ENCODE measurements at places on chromosomes 11 and 22.
A peak's percentile ranks its signal among the peaks of the same experiment; 100 is the strongest.

- DNase-seq = no peak
These were observed 784.9 kb upstream of the LUZP2 start for GRCh38 chr11:23711981-23712380.

DNA sequence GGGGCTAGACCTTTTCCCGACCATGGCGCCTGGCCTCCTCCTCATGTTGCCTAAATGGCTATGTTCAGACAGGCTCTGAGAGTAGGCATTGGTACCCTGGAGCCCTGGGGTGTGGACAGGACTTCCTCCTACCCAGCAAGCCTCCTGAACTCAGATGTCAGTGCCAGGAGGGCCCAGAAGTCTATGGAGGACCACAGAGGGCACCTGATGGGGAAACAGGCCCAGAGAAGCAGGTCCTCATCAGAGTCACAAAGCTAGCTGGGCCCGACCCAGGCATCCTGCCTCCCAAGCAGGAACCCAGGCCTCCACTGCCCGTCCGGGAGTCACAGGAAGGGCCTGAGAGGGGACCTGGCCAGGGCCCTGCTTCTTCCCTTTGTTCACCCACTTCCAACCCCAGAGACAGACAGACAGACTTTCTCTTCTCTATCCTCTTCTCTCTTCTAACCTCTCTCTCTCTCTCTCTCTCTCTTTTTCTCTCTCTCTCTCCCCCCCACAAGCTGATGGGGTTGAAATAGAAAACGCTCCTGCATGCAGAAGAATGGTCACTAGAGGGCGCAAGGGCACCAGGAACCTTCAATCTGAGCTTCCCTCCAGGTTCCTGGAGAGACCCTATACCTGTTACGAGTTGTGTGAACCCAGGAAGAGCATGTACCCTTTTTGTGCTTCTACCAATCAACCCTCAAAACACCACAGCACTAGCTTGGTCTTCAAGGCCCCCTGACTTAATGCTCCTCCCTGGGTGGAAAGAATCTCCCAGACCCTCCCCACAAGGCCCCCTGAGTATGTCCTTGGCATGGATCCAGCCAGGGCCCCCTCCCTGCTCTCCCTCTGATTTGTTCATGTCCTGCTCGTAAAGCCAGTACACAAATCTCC, 27.1 kb downstream of the ARAP1 start:
- DNase-seq = peak; percentile 92

- DNase-seq = no peak
These were observed 39.4 kb downstream of the OR4C6 start for GRCh38 chr11:55701429-55701828.

GRCh38 chr22:40487663-40488249, 117.4 kb downstream of the SGSM3 start:
- peak; percentile 62 for DNase-seq

DNA sequence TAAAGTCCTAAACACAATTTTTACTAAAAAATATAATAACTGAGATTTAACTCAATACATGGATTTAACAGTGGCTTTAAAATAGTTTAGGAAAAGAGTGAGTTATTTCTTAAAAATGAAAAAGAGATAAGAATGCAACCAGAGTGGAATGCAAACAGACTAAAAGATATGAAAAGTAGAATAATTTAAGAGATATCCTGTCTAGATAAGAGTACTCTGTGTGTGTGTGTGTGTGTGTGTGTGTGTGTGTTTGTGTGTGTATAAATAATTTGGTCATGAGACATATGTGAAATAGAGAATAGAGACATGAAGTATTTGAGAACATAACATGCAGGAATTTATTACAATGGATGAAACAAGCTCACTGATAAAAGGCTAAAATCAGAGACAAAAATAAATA, 986.9 kb upstream of the CHORDC1 start:
- DNase-seq = peak; percentile 35

- peak; percentile 88 for DNase-seq
These were observed 27.9 kb upstream of the RASL10A start for GRCh38 chr22:29343313-29343805.
